Fibroblast of skin of right biceps (primary cell): ENCODE measurements at places on chromosomes 12 and 14.

DNA sequence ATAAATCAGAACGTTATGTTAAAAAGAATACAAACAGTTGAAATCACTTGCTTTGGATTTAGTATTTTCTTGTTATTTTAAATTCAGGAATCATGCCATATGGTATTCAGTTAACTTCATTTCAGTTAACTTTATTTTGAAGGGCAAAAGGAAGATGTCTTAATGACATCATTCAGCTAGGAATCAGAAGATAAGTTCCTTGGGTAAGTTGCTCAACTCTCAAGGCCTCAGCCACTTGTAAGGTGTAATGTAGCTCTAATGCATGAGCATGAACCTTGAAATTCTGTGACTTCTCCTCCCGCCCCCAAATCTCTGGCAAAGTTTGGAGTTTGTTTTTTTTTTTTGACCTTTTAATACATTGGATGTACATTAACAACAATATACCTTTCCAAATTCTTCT, 42.6 kb downstream of the FRS2 start:
- DNase-seq = peak; percentile 29

GRCh38 chr12:4047421-4047820, 174.2 kb upstream of the PARP11 start:
- DNase-seq = no peak

DNA sequence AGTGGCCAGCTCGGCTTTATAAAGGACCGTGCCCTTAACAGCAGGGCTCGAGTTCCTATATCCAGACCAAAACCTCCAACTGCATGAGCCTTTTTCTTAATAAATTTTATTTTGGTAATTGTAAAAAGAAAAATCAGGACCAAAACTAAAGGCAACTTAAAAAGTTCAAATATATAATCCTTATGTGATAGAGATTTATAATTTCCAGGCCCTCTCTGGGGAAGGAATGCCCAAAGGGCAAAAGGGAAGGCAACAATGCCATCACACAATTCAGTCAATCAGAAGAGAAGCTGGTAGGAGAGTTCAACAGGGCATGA, 401 bp upstream of the IPO4 start:
- DNase-seq = no peak

DNA sequence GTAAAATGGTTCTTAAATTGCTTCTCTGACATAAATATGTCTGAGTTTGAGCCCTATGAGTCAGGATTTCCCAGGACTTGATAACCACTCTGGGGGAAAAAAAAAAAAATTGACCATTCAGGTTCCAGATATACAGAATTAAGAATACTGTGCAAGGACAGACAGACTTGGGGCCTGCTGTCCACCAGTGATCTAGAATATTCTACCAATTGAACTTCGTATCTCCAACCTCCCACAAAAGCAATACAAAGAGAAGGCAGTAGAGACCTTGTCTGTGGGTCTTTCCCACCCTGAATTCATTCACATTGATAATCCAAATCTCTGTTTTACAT, 4.1 kb downstream of the SINHCAF start:
- peak; percentile 34 for DNase-seq

DNA sequence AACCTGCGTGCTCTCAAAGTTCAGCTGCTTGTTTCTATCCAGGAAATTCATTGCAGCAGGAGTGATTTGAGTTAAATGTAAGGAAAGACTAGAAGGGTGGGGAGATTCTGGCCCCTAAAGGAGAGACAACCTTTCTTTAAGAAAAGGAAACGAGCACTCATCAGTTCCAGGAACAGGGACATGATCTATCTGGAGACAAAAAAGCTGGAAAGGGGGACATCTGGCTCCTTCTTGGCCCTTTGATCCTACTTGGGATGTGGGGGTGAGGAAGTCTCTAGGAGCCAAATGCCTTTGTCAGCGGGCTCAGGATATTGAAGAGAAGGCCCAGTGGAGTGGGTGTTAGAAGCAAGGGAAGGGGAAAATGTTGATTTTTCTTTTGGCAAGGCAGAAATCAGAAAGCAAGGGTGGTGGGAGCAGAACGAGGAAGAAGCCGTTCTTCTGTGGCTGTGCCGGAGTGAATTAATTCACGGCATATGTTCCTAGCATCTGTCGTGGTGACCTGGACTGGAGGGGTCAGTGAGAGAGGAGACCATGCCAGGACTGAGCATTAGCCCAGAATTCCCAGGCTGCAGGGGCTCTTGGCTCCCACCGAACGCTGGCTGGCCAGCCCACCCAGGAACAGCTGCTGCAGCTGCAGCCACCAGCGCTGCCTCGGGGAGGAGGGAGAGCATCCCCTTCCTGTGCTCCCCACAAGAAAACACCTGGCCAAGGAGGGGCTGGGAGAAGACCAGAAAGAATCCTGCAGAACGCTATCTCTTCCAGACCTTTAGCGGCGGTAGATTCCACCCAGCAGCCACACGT, 62.8 kb upstream of the GPATCH2L start:
- DNase-seq = no peak

- no peak for DNase-seq
Measured at GRCh38 chr12:91311081-91311480, 128.5 kb upstream of the DCN start.

DNA sequence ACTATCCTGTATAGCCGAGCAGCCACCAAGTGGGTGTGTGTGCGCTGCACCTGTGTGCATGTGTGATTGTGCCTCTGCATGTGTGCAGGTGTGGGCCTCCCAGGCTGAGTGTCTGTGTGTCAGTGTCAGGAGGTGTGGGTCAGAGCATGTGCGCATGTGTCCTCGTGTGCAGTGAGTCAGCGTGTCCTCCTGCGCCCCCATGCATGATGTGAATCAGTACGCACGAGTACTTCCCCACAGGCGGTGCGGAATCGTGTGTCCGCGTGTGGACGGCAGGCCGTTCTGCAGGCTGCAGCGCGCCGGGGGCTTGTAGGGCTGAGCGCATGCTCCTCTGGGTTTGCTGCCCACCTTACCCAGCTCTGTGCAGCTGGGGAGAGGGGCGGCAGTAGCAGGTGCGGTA, 34.2 kb downstream of the DTX1 start:
- no peak for DNase-seq

DNA sequence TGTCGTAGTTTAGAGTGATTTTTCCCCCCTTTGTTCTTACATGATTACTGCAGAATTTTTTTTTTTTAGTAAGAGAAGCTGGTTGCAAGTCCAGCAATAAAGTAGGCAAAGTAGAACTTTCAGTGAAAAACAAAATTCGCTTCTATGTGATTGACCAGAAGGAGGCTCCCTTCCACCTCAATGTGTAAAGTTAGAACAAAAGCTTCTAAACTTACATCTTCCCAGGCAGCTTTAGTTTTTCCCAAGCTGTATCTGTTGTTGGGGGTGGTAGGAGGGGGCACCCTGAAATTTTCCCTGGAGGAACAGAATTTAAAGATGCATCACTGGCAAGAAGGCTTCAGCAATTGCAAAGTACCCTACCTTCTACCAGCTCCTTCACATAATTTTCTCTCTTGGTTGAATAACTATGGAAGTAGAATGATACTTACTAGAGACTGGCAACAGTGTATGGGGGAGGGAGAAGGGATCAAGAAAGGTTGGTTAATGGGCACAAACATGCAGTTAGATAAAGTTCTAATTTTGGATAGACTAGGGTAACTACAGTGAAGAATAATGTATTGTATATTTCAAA, 87.3 kb upstream of the E2F7 start:
- DNase-seq = peak; percentile 58

GRCh38 chr12:107461222-107461975, 224.2 kb upstream of the PWP1 start:
- peak; percentile 92 for DNase-seq

- no peak for DNase-seq
Measured at GRCh38 chr12:1920971-1921370, 2.5 kb upstream of the CACNA2D4 start.
